ENCODE measurements at places on chromosomes 12 and 14.

GRCh38 chr12:23750923-23751322, 198.5 kb downstream of the SOX5 start:
- no peak for DNase-seq

GRCh38 chr14:85487215-85487614, 42.7 kb upstream of the FLRT2 start:
- no peak for DNase-seq

DNA sequence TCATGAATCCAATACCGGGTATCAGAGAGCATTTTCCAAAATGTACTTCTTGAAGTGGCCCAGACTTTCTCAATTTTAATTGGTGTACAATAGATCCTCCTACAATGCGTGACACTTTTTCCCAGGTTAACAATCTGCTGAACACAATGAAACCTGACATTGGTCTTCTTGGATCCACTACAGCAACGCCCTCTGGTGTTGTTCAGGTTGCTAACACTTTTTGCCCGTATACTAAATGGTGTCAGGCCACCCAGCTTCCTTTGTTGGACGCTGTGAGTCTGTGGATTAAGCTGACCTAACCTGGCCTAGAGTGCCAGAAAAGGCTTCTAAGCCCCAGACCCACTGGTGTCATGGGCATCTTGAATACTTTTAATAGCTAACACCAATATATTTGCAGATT, 89.2 kb downstream of the KCNK10 start:
- DNase-seq: no peak

- no peak for DNase-seq
Observed at GRCh38 chr12:121026274-121027045, 10.2 kb upstream of the C12orf43 start.

GRCh38 chr12:47066278-47067025, 13.0 kb upstream of the PCED1B start:
- DNase-seq: no peak

DNA sequence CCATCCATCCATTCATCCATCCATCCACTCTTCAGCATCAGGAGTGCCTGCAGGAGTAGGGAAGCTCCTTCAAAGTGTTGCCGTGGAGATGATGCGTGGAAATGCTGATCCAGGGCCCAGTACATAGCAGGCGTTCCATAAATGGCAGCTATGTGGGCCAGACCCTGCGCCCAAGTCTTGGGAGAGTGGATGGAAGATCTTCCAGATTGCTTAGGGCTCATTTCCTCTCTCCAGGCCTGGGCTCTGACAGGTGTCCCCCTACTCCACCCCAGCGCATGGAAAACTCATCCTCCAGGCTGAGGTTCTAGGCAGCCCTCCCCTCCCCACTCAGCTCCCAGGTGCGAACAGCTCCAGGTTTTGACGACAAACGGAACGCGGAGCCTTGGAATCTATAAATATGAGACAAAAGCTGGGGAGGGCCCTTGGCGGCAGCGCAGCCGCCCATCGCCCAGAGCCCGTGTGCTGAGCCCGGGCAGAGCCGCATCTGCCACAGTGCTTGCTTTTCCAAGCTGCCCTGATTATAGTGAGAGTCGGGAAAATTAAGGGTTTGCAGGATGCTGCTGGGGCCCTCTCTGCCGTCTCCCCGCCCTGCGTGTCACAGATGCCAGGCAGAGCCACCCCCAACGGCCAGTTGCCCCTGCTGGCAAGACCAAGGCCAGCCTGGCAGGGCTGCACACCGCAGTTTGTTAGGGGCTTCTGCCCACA, 1.6 kb downstream of the BEGAIN start:
- peak; percentile 1 for DNase-seq

GRCh38 chr12:104751120-104751519, 207.0 kb downstream of the SLC41A2 start:
- DNase-seq: no peak

DNA sequence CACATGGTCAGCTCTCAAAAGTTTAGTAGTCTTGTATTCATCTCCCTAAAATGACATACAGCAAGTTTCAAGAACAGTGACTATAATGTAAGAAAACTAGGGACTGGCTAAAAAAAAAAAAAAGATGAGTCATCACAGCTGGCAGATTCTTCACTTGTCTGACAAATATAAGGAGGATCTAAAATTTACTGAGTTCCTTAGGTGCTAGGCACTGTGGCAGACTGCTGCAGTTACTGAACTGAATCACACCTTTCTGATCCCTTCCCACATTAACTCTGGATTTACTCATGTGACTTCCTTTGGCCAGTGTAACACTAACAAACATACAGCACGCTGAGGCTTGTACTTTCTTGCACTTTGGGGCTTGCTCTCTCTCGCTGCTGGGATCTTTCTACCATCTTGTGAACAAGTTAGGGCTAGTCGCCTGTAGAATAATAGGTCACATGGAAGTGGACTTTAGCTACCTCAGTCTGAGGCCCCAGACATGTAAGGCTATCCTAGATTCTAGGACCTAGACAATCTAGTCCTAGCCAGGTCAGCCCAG, 32.1 kb downstream of the BAZ1A start:
- DNase-seq: no peak

DNA sequence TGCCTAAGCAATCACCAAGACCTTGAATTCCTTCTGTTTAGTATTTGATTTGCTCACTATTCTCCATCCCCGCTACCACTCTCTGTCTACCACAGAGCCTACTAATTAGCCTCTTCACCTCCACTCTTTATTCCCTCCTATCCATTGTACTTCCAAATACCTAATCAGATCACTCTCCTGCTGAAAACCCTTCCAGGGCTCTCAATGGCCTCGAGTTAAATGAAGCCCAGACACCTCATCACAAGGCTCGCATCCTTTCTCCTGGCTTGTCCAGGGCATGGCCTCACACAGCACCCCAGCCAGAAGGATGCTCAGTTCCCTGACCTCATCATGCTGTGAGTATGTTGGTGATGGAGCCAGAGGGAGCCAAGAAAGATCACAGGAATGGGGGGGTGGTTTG, 71.4 kb upstream of the PRMT8 start:
- no peak for DNase-seq

DNA sequence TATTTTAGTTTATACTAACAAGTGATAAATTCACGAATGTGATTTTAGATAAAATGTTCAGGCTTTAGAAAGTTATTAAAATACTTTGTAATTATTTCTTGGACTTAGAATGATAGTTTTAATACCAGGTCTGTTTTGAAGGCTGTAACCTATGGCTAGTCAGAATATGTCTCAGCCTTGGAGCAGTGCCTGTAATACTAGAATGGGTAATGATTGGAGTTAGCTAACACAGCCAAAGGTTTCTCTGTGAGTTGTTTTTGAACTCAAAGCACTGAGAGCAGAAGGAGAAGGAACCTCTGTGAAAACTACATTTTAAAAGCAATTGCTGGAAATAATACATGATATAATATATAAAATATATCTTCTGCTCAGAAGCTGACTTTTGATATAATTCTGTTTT, 110.1 kb downstream of the TMEM117 start:
- DNase-seq: no peak

DNA sequence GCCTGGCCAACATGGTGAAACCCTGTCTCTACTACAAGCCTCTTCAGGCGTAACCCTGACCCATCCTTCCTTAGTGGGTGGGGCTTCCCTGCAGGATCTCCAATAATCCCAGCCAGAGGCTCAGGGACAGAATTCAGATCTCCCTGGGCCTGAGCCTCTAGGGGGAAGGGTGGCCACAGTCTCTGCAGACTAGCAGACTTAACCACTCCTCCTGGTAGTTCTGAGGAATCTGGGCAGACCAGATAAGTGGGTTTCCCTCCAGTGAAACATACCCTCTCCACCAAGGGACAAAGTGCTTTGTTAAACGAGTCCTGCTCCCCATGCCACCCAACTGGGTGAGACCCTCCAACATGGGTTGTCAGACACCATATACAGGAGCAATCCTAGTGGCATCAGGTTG, 36.6 kb upstream of the TRIM9 start:
- no peak for DNase-seq

GRCh38 chr12:53985994-53986685, 1.2 kb downstream of the HOXC10 start:
- DNase-seq: no peak

- DNase-seq: no peak
Observed at GRCh38 chr12:44385964-44386363, 490.2 kb downstream of the NELL2 start.

DNA sequence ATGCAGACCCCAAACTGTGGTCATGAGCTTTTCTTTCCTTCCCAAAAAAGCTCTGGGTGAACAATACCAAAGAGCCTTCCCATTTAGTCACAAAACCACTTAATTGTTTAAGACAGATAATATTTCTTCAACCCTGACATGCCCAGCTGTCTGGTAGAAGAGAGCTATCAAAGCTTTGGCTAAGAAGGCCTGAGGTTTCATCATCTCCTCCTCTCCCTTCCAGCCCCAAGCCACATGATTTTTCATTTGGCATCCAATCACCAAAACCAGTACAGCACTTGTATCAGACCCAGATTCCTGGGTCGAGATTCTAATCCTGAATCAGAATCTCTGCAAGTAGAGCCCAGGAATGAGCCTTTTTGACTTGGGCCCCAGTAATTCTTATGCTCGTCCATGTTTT, 199.6 kb upstream of the TMEM260 start:
- DNase-seq: no peak

DNA sequence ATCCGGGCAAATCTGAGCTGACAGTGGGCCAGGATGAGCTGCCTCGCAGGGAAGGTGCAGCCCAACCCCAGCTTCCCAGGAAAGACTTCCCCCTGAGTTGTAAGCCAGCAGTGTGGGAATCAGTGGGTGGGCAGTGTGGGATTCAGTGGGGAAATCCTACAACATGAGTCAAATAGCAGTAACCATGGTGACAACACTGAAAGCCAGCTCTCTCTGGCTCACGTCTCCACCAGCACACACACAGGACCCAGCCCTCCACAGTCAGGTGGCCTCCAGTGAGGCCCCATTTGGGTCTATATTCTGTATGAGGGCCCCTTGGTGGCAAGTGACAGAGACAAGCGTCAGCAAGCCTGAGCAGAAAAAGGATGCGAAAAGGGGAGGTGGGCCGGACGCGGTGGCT, 6.0 kb upstream of the LGALS3 start:
- DNase-seq: no peak

DNA sequence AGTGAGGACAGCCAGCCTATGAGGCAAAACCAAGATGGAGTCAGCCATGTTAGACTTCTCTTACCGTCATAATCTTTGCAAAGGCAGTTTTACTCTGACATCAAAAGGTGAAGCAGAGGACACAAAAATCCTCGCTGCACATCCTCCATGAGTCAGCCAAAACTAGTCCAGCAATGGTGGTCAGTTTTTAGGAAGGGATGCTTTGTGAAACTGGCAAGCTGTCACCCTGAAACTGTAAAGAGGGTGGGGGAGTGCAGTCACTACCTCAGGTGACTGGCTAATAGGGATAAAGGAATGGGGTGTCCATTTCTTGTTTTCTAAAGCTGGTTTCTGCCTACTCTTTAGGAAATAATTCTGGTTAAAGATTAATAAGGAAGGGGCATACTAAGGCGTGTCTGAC, 5.4 kb upstream of the CIPC start:
- no peak for DNase-seq

DNA sequence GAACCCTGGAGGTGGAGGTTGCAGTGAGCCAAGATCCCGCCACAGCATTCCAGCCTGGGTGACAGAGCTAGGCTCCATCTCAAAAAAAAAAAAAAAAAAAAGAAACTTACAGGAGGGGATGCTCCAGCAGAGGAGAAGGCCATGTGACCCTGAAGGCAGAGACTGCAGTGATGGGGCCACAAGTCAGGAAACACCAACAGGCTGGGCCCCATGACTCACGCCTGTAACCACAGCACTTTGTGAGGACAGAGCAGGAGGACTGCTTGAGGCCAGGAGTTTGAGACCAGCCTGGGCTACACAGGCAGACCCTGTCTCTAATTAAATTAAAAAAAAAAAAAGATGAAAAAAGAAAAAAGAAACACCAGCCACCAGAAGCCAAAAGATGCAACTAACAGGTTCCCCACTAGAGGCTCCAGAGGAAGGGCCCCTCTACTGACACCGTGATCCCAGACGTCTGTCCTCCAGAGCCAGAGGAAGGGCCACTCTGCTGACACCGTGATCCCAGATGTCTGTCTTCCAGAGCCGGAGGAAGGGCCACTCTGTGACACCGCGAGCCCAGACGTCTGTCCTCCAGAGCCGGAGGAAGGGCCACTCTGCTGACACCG, 9.1 kb upstream of the GLT1D1 start:
- DNase-seq: no peak

DNA sequence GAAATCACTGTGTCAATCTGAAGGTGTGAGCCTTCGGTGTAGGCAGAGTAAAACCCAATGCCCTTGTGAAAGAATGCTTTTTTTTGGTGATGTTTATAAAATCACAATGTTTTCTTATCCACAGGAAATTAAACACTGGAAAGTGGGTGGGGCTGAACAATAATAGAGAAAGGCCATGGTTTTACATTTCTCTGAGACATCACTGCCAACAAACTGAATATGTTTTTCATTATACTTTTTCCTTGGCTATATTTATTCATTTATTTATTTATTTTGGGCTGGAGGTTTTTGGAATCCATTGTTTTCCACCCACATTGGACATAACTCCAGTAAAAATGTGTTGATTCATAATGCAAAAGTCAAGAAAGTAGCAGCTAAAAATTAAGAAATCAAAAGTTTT, 16.9 kb downstream of the LRRK2 start:
- no peak for DNase-seq

DNA sequence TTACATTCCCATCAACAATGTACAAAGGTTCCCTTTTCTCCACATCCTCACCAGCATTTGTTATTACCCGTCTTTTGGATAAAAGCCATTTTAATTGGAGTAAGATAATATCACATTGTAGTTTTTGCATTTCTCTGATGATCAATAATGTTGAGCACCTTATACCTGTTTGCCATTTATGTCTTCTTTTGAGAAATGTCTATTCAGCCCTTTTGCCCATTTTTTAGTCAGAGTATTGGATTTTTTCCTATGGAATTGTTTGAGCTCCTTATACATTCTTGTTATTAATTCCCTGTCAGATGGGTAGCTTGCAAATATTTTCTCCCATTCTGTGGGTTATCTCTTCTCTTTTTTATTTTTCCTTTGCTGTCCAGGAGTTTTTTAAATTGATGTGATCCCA, 10.7 kb upstream of the OR8S1 start:
- DNase-seq: no peak

DNA sequence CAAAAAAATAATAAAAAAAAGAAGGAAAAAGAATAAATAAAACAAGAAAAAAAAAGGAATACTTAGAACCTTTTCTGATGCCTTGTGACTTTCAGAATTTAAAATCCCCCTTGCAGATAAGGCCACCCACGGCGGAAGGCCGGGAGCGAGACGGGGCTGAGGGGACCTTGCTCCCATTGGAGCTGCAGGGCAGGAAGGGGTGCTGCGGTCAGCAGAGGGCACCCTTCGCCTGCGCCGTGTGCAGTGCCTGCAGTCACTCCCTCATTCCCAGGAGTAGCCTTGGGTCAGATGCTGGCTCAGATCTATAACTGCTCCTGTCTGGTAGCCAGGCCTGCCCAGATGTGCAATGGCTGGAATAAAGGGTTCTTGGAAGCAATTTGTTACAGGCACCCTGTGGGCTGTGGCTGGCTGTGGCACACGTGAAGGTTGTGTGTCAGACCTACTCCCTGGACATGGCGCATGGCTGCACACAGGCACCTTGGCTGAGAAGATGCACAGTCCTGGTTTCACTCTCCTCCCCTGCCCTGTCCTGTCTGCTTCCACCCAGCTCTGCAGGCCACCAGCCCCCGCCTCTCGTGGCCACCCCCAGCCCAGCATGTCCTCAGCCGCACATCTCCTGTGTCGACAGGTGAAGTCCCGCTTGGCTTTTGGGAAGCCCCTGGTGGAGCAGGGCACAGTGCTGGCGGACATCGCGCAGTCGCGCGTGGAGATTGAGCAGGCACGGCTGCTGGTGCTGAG, 13.4 kb upstream of the ALDH2 start:
- DNase-seq: peak; percentile 61

- no peak for DNase-seq
Observed at GRCh38 chr12:67937822-67938221, 51.4 kb upstream of the IFNG-AS1 start.

- DNase-seq: peak; percentile 29
Observed at GRCh38 chr14:64186231-64187129, 107.7 kb downstream of the ESR2 start.

All from nephron progenitor cell (in vitro differentiated cells).